CD4-positive, CD25-positive, alpha-beta regulatory T cell (primary cell): ENCODE measurements at places on chromosomes 3 and 15. TPM values are rescaled to one million over a fixed set of nuclear protein-coding genes. Genes with fewer than 3 reads are reported as not detected.
A peak's percentile ranks its signal among the peaks of the same experiment; 100 is the strongest.

Gene CD200R1
- 7.5 TPM for total RNA-seq

Gene GATM
- 1.0 TPM for total RNA-seq

Gene TRH
- total RNA-seq: not detected

Gene GOLGA8N
- 1.4 TPM for total RNA-seq

Gene LTK
- total RNA-seq: 2.0 TPM

Gene RSRC1
- 30.1 TPM for total RNA-seq

DNA sequence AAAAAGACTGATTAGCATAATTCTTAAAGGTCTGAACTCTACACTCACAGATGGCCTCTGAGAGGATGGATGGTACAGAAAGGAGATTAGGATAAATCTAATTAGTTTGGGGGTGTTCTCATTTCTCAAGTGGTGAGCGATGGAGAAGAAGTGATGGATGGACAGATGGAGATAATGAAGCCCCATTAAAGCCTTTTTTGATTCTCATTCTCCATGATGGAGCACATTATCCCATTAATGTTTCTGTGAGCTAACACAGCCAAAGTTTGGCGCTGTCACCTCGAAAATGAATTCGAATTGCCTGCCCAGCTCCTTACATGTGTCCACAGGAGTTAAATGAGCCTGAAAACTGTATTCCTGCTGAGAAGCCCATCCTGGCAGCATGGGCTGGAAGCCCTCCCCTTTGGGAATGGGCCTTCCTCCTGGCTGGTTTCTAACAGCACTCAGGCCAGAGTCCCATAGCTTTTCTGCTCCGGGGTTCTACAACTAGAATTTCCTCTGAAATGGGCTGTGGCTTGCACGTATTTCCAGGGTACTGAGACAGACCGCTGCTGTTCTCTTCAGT is 726.0 kb upstream of the CFAP20DC start:
- no peaks in the 10 kb centered on the region for H3K27me3 ChIP-seq
- H3K27ac ChIP-seq: no peak overlapping the region
- no peak for DNase-seq
- H3K36me3 ChIP-seq: no peaks in the 10 kb centered on the region
- H3K4me3 ChIP-seq: no peak overlapping the region

DNA sequence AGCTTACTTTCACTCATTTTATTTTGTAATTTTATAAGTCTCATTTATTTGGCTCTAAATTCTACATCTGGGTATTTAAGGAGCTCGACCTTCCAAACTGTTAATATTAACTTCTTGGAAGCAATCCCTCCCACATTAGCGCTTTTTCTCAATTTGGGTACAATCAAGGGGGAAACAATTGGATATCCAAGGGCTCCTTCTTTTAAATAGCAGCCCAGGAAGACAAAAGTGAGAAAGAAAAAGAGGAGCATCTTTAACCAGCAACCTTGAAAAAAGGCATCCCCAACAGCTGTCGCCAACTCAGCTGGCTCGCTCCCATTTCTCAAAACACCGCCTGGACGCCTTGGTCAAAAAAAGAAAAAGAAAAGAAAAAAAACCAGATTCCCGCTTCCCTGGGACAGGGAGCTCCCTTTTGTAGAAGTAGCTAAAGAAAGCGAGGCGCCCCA is 873 bp downstream of the C3orf70 start:
- H3K4me3 ChIP-seq: no peak overlapping the region
- no peaks in the 10 kb centered on the region for H3K36me3 ChIP-seq
- H3K27ac ChIP-seq: no peak overlapping the region
- H3K4me1 ChIP-seq: peaks cover 12% of the 10 kb centered on the region

DNA sequence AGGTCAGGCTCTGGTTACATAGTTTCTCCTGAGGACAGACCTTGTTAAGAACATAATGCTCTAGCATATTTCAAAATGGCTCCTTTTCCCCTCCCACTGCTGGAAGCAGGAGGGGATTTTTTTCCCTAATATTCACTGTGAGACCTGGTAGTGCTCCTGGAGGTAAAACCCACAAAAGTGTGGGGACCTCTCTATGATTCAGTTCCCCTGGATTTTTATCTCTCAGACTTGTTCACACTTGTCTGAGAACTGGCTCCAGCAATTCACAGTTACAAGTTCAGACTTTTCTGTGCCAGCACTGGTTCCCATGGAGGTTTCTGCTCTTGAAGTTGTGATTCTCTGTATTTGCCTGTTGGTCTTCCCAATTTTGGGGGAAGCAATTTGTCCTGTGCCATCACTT is 36.3 kb upstream of the PCOLCE2 start:
- no peak for DNase-seq
- H3K4me3 ChIP-seq: no peak overlapping the region
- H3K4me1 ChIP-seq: no peaks in the 10 kb centered on the region
- no peak overlapping the region for H3K27ac ChIP-seq

- no peak overlapping the region for H3K4me3 ChIP-seq
- H3K36me3 ChIP-seq: no peaks in the 10 kb centered on the region
- DNase-seq: no peak
- no peaks in the 10 kb centered on the region for H3K4me1 ChIP-seq
Measured at GRCh38 chr15:96408591-96409183, 78.2 kb downstream of the NR2F2 start.

- no peaks in the 10 kb centered on the region for H3K4me1 ChIP-seq
- H3K4me3 ChIP-seq: no peak overlapping the region
- DNase-seq: no peak
- H3K27ac ChIP-seq: no peak overlapping the region
- H3K36me3 ChIP-seq: no peaks in the 10 kb centered on the region
Measured at GRCh38 chr3:59517388-59517787, 467.6 kb upstream of the CFAP20DC start.

GRCh38 chr3:46368569-46368968 is 2.2 kb upstream of the CCR5 start:
- peak overlapping the region; percentile 82 for H3K27ac ChIP-seq
- peak; percentile 88 for DNase-seq
- H3K4me1 ChIP-seq: peaks cover 52% of the 10 kb centered on the region
- H3K27me3 ChIP-seq: no peaks in the 10 kb centered on the region
- H3K4me3 ChIP-seq: peak overlapping the region; percentile 64

DNA sequence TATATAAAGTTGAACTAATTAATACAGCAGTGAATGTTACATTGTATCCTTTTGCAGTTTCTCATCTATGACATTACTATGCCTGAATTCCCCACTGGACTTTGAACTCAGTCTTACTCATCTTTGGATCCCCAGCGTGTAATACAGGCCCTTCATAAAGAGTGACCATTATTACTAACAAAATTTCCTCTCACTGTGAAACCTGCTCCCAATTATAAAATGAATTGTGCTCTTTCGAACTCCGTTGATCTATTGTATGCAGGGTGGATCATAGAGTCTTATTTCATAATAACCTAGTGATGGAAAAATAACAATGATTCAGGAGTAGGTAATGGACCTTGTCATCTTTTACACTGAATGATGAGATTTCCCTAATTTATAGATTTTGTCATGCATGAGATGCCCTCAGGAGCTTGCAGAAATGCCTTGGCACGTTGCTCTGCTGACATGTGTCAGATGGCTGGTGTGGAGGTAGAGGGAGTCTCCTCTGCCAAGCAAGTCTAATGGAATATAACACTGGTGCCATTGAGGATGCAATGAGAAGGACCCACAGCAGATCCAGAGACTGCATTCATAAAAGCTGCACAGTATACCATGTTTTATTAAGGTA is 25.5 kb downstream of the B3GNT5 start:
- H3K4me3 ChIP-seq: no peak overlapping the region
- H3K27ac ChIP-seq: no peak overlapping the region
- no peaks in the 10 kb centered on the region for H3K27me3 ChIP-seq
- H3K4me1 ChIP-seq: no peaks in the 10 kb centered on the region
- DNase-seq: no peak

GRCh38 chr3:114823061-114823460 is 324.0 kb downstream of the ZBTB20 start:
- no peak overlapping the region for H3K4me3 ChIP-seq
- no peaks in the 10 kb centered on the region for H3K36me3 ChIP-seq
- H3K4me1 ChIP-seq: no peaks in the 10 kb centered on the region

DNA sequence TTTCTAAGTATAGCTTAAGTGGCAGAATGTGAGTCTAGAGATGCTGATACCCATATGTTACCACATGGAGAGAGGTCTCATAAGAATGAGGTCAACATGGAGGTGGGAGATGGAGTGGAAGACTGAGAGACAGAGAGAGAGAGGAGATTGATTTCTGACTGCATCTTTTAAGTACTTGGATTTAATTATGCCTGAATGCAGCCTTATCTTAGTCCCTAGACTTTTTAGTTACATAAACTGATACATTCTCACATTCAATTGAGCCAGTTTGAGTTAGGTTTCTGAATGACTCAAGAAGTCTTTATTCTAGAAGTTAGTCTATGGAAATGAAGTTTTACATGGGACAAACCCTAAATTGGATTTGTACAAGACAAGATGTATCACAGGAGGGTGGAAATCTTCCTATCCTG is 58.5 kb upstream of the TNFSF10 start:
- H3K27ac ChIP-seq: no peak overlapping the region
- no peak for DNase-seq
- no peaks in the 10 kb centered on the region for H3K36me3 ChIP-seq
- H3K4me3 ChIP-seq: no peak overlapping the region

DNA sequence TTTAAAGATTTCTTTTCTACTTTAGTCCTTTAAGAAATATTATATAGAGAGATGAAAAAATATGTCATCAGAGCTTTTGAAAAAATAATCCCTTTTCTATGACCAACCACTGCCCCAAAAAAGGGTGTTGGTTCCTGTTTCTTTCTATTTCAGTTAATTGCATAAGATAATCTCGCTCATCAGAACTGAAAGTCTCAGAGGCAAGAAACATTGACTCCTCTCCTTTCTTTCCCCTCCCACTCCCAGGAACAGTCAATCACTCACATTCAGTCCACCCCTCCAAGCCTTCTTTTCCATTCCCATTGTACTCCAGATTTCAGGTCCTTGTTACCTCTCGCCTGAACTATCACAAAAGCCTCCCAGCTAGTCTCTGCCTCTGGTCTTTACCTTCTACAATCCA is 153.7 kb upstream of the ABI3BP start:
- H3K4me1 ChIP-seq: no peaks in the 10 kb centered on the region
- no peak overlapping the region for H3K27ac ChIP-seq
- H3K4me3 ChIP-seq: no peak overlapping the region
- no peaks in the 10 kb centered on the region for H3K27me3 ChIP-seq

DNA sequence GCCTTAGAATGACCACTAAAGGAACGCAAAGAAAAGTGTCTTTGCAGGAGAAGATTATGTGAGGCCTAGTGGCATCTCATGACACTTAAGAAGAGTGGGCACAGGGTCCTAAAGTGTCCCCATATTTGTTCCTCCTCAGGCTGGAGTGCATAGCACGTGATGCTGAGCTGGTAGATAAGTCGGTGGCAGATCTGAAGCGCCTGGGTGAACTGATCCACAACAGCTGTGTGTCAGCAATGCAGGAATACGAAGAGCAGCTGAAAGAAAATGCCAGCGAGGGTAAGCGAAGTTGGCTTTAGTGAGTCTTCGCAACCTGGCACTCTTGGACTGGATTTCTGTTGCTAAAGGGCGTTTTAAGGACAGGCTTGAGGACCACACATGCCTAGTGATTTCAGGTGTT is 92.6 kb downstream of the CHD2 start:
- no peaks in the 10 kb centered on the region for H3K4me1 ChIP-seq
- no peak for DNase-seq
- H3K27ac ChIP-seq: no peak overlapping the region
- H3K36me3 ChIP-seq: peaks cover 94% of the 10 kb centered on the region

DNA sequence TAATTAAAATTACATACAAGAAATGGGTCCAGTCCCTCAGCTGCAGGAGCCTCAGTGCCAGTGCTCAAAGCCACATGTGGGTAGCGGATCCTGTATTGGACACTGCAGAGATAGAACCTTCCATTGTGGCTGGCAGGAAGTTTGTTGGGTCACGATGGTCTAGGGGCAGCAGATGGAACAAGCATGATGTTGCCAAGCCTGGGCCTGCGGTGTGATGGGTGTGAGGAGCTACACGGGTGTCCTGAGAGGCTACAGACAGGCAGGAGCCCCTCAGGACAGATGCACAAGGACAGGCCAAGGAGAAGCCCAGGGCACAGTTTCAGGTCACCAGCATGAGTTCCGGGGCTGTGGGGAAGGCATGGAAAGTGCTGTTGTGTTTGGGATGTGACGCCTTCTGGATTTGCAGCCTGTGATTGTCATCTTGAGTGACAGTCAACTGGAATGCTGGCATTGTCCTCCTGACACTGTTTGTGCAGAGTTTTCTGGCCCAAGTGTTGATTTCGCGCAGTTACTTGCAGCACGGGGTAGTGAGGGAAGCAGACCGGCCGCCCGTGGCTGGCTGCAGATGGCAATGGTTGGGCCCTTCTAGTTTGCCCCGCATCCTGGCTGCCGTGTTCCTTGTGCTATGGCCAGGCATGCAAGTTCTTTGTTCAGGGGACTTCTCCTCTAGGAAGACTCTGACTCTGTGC is 177.1 kb downstream of the NSMCE3 start:
- H3K4me1 ChIP-seq: peaks cover 8% of the 10 kb centered on the region
- no peaks in the 10 kb centered on the region for H3K27me3 ChIP-seq
- H3K4me3 ChIP-seq: no peak overlapping the region
- no peak for DNase-seq

DNA sequence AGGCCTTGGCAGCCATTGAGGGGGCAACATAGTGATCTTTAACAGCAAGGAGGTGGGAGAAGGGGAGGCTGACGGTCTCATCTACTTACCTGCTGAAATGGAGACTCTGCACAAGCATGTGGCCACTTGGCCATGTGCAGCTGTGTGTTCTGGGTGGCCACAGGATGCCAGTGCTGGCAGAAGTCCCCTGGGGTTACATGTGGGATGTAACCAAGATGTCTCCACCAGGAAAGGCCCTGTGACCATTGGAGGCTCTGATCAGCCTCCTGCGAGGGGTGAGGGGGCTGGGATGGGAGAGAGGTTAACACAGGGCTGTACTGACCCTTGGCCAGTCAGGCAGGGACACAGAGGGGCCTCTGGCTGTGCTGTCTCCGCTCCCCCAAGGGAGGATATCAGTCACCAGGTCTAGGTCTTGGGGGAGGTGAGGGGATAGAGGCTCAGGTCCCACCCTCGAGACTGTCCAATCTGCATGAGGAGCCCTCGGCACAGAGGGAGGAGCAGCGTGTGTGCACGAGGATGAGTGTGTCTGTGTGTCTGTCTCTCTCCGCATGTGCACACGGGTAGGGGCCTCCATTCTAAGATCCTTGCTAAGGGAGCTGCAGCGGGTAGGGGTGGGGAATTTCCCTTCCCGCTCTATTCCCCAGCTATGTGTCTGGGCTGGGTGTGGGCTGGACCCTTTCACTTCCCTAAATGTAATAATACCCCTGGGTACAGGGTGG is 19.5 kb downstream of the PRKCD start:
- no peak overlapping the region for H3K4me3 ChIP-seq
- H3K27me3 ChIP-seq: no peaks in the 10 kb centered on the region
- H3K27ac ChIP-seq: no peak overlapping the region
- no peaks in the 10 kb centered on the region for H3K4me1 ChIP-seq

GRCh38 chr15:88748081-88748480 is 55.2 kb upstream of the ACAN start:
- H3K27me3 ChIP-seq: peaks cover 13% of the 10 kb centered on the region
- H3K4me3 ChIP-seq: no peak overlapping the region
- no peak overlapping the region for H3K27ac ChIP-seq

GRCh38 chr15:77992356-77993222 is 84.9 kb downstream of the TBC1D2B start:
- H3K27me3 ChIP-seq: no peaks in the 10 kb centered on the region
- DNase-seq: no peak
- H3K36me3 ChIP-seq: peaks cover 15% of the 10 kb centered on the region
- H3K4me3 ChIP-seq: no peak overlapping the region
- H3K4me1 ChIP-seq: peaks cover 13% of the 10 kb centered on the region
